ENCODE measurements at places on chromosomes 2 and 18. TPM values are rescaled to one million over a fixed set of nuclear protein-coding genes. Genes with fewer than 3 reads are reported as not detected.
A peak's percentile ranks its signal among the peaks of the same experiment; 100 is the strongest.

- no peak for DNase-seq
Measured at GRCh38 chr2:6913415-6914157, 3.6 kb upstream of the RNF144A start.

Gene FOXI3
- total RNA-seq: not detected

Gene CD302
- 56.5 TPM for total RNA-seq

Gene GREB1
- total RNA-seq: 35.4 TPM

Gene C2orf72
- 0.25 TPM for total RNA-seq

Gene DNAH7
- total RNA-seq: 0.49 TPM

Gene BUB1
- 5.4 TPM for total RNA-seq

Gene LIPT1
- 3.9 TPM for total RNA-seq

DNA sequence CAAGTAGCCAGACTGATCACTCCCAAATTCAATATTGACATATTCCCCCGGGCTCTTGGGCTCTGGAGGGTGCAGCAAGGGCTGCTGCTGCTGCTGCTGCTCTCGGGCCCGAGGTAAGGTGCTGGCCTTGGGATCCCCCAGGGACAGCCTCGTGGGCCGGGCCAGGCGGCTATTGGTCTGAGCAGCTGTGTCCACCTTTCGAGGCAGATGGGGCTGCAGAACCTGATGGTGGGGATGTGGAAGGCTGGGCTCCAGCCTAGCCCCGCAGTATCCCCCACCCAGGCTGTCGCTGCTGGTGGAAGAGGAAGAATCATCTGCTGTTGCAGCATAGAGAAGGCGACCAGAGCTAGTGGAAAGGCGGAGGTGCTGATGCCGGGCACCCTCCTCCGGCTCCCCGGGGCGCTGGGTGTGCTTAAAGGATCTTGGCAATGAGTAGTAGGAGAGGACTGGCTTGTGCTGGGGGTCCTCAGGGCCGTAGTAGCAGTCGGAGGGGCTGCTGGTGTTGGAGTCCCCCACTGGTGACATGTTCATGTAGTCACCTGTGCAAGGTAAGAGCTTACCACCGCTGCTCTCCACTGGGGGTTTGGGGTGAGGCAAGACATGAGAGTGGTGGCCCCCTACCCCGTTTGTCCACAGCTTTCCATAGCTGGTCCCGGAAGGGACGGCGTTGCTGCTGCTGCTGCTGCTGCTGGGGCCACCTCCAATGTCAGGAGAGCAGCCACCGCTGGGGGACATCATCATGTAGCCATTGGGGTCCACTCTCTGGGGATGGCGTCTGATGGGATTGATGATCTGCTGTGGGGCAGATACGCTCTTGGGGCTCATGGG is 3.4 kb downstream of the IRS1 start:
- no peak for DNase-seq

Gene SERPINB10
- 0.98 TPM for total RNA-seq

GRCh38 chr2:27306573-27307286 is 1.5 kb downstream of the UCN start:
- DNase-seq: no peak

DNA sequence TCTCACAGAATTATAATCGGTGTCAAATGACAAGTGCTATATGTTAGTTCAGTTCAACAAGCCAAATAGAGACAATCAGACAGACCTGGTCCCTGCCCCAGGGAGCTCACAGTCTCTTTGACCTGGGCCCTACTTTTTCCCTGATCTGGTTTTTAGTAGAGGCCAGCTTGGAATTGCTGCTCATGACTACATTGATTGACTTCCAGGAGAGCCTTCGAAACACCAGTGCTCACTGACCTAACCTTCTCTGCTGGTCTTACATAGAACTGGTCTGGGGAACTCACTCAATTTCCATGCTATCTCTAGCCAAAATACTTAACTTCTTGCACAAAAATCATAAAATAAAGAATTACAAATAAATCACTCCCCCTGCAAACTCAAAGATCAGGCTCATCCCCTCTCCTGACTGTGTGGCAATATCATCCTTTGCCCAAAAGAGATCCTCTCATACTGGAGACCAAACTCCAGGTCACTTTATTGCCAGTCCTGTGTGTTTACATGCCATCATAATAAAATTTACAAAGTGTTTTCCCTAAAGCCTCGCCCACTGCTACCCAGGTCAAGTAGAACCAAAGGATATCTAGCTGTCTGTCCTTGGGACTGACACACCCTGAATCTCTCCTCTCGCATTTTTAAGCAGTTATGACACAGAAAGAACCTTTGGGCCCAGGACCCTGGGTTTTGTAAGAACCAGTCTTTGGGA is 53.2 kb downstream of the PROC start:
- DNase-seq: no peak

DNA sequence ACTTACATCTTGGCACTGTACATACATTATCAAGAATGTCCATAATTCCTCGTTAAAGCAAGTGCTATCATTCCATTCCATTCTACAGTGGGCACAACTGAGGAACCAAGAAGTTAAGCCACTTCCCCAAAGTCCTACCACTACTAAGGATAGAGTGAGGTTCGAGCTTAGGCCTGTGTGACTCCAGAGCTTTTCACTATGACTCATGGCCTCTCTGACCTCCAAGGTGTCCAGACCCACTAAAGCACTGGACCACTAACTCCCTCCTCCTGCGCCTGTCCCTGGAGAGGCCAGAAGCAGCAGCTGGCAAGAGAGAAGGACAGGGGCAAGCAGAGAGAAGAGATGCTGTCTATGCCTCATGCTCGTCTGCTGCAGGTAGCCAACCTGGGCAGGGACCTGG is 117.0 kb downstream of the ZBTB7C start:
- peak; percentile 46 for DNase-seq

DNA sequence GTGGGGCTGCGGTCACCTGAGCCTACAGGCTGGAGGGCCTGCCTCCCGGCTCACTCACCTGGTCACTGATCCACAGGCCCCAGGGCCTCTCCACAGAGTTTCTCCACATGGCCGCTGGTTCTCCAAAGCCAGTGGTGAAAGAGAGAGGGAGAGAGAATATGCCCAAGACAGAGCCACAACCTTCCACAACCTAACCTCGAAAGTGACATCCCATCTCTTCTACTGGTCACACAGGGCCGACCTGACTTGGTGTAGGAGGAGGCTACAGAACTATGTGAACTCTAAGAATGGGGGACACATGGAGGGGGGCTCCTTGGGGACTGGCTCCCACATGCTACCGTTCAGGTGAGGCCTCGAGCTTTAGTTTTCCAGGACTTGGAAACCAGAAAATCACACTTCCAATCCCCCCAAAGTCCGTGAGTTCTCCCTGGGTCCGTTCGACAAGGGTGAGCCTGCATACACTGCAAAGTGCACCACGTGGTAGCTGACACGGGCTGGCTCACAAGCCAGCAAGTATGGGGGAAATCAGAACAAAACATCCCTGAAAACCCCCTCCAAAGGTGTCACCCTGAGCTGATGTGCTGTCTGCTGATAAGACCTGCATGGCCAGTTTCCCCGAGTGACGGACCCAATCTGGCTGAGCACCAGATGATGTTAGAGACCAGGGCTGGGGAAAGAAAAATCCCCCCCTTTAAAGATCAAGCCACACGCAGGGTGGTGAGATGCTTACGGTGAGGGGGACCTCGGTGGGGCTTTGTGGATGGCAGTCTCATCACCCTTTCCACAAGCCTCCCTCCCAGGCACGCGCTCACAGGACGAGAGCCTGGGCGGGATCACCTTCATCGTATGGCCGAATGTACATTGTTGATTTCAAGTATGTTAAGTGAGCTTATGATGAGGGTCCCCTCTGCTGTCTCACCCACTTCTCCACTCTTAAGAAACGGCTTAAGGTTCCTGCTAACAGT is 54.2 kb upstream of the SEMA4C start:
- DNase-seq: no peak

Gene VWA3B
- not detected for total RNA-seq

Gene LOXL3
- total RNA-seq: 6.1 TPM

DNA sequence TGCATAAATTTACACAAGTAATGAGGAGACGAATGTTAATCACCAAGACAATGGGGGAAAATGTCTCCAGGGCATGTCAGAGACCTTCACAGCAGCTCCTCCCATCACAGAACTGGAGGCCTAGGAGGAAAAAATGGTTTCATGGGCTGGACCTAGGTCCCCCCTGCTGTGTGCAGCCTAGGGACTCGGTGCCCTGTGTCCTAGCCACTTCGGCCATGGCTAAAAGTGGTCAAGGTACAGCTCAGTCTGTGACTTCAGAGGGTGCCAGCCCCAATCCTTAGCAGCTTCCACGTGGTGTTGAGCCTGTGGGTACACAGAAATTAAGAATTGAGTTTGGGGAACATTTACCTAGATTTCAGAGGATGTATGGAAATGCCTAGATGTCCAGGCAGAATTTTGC is 152.2 kb upstream of the KCNJ3 start:
- DNase-seq: no peak

Gene BOK
- 35.1 TPM for total RNA-seq

GRCh38 chr18:68604256-68604655 is 110.7 kb downstream of the TMX3 start:
- no peak for DNase-seq

GRCh38 chr2:221195829-221196228 is 376.3 kb downstream of the EPHA4 start:
- no peak for DNase-seq

DNA sequence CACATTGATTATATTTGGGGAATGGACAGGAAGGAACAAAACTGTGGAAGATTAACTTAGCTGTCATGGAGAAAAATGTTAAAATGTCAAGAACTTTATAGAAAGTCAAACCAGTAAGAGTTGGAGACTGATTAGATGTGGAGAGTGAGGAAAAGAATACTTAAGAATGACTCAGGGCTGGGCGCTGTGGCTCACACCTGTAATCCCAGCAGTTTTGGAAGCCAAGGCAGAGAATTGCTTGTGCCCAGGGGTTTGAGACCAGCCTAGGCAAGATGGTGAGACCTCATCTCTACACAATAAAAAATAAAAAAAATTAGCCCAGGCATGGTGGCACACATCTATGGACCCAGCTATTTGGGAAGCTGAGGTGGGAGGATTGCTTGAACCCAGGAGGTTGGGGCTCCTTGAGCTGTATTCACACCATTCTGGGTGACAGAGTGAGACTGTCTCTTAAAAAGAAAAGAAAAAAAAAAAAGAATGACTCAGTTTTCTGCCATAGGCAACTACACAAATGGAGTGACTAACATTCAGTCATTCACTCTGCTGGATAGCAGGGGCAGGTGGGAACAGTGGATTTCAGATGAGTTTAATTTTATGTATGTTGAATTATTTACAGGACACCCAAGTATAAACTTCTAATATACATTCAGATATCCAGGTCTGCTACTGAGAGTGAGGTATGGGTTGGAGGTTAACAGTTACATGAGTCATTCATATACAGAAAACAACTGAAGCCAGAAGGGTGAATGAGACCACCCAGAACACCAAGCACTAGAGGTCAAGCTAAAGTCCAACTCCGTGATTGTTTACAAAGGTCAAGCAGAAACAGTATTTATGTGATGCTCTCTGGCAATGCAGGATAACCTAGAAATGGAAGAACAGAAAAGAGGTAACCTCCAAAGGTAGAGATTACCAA is 33.9 kb downstream of the ORC2 start:
- DNase-seq: no peak

DNA sequence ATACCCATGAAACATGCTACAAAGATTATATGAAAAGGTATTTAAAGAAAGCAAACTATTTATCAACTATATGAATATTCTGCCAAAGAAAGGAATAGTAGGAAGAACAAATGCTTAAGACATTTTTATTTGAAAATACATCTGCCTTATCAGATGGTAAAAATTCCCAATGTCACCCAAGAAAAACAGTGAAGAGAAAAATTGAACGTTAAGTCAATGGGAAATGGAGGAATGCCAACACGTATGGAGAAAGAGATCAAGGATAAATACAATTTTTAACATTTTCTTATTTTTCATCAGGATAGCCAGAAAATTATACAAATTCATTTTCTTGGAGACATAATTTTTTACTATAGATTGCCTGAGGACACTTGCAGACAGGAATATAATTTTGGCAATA is 394.2 kb downstream of the ZEB2 start:
- no peak for DNase-seq

DNA sequence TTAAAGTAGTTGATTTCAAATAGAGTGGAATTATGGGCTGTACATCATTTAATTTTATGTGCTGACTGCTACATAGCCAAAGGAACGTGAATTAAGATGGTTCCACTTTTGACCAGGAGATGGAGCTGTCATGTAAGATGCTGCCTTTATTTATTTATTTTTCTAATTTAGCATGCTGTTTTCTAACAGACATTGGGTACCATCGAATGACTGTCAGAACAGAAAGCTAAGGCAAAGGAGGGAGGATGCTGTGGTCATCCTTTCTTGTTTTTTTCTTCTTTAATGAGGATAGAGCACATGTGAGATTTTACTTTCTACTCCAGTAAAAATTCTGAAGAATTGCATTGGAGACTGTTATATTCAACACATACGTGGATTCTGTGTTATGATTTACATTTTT is at the start of gene SCN2A:
Gene SCN2A (plus strand): TSS at position 185 of the 400 bp plus-strand sequence. CDS start 56,410 bp downstream, outside the sequence.
- DNase-seq: no peak

Gene ASPRV1
- 0.49 TPM for total RNA-seq

DNA sequence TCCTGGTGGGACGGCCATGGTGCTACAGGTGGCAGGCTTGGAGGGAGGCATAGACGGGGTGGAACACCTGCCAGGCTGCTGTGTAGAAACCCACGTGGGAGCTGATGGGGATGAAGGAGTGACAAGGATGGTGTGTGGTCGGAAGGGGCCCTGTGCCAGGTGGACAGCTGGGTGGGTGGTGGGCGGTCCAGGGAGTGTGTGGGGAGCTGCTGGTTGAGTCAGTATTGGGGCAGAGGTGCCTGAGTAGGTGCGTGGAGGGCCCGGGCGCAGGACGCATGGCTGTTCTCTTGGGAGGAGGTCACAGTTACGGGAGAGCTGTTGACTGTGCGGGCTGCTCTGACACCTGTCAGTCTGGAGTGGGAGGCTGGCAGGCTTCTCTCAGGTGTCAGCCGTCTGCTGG is 12.6 kb upstream of the D2HGDH start:
- DNase-seq: no peak

Gene ABCB6
- 23.8 TPM for total RNA-seq

All from vagina (tissue), 2 donors.